ENCODE measurements at places on chromosomes 6 and 20. TPM values are rescaled to one million over a fixed set of nuclear protein-coding genes. Genes with fewer than 3 reads are reported as not detected.

GRCh38 chr6:8110117-8110721 lies 7.9 kb upstream of the EEF1E1 start:
- DNase-seq, result no peak

GRCh38 chr6:37105148-37106050 lies 64.6 kb upstream of the PIM1 start:
- H3K36me3 ChIP-seq, result no peaks in the 10 kb centered on the region
- H3K27ac ChIP-seq, result peak overlapping the region; percentile 0
- DNase-seq, result no peak
- H3K4me1 ChIP-seq, result peaks cover 41% of the 10 kb centered on the region
- H3K27me3 ChIP-seq, result no peaks in the 10 kb centered on the region

GRCh38 chr6:21176197-21176596 lies 417.4 kb upstream of the SOX4 start:
- no peak overlapping the region for H3K27ac ChIP-seq
- H3K4me1 ChIP-seq, result no peaks in the 10 kb centered on the region
- H3K36me3 ChIP-seq, result peaks cover 22% of the 10 kb centered on the region
- no peak overlapping the region for H3K4me3 ChIP-seq
- DNase-seq, result no peak
- no peaks in the 10 kb centered on the region for H3K27me3 ChIP-seq

- no peak overlapping the region for H3K27ac ChIP-seq
- H3K27me3 ChIP-seq, result no peaks in the 10 kb centered on the region
- no peak overlapping the region for H3K4me3 ChIP-seq
- no peak for DNase-seq
- H3K4me1 ChIP-seq, result no peaks in the 10 kb centered on the region
Observed at GRCh38 chr20:10129749-10130148, 88.9 kb upstream of the SNAP25 start.

DNA sequence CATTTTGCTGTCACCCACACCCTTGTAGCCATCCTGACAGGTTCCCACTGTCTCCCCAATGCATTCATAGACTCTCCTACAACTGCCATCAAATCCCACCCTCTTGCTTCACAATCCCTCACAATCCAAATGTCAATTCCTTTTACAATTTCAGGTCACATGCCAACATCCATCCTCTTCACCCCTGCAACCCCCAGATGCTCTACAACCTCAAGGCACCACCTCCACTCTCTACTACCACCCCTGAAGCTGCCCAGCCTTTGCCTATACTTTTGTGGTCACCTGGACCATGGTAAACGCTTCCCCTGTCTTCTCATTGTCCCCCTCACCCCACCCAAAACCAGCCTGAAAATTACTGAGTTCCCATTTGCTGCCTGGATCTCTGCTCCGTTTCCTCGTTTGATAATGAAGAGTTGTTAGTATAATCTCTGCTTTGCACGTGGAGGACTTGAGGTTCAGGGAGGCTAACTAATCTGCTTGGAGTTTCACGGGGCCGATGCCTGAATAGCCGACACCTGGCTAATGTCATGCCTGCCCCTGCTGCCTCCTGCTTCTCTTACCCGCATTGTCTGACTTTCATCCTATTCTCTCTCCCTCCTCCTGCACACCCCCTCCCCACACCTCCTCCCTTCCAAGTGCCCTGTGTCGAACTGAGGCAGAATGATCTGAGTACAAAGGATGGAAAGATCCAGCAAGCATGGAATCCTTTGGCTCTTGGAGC lies 82.4 kb upstream of the TOX2 start:
- H3K36me3 ChIP-seq, result no peaks in the 10 kb centered on the region
- H3K27me3 ChIP-seq, result peaks cover 37% of the 10 kb centered on the region
- H3K4me3 ChIP-seq, result no peak overlapping the region
- peaks cover 2% of the 10 kb centered on the region for H3K4me1 ChIP-seq
- H3K27ac ChIP-seq, result no peak overlapping the region

DNA sequence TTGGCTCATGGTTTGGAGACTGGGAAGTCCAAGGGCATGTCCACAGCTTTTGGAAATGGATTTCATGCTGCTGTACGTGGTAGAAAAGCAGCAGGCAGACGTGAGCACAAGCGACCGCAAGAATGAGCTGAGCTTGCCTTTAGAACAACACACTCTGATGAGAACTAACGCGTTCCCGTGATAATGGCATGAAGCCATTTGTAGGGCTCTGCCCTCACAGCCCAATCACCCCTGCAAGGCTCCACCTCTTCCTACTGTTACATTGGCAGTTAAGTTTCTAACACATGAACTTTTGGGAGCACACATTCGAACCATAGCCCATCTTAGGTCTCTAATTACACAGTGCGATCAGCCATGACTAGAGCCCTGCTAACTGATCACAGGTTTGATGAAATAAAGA lies 107.5 kb upstream of the TMEM170B start:
- H3K4me1 ChIP-seq, result peaks cover 14% of the 10 kb centered on the region
- no peaks in the 10 kb centered on the region for H3K36me3 ChIP-seq
- no peak for DNase-seq
- no peaks in the 10 kb centered on the region for H3K27me3 ChIP-seq
- no peak overlapping the region for H3K27ac ChIP-seq

DNA sequence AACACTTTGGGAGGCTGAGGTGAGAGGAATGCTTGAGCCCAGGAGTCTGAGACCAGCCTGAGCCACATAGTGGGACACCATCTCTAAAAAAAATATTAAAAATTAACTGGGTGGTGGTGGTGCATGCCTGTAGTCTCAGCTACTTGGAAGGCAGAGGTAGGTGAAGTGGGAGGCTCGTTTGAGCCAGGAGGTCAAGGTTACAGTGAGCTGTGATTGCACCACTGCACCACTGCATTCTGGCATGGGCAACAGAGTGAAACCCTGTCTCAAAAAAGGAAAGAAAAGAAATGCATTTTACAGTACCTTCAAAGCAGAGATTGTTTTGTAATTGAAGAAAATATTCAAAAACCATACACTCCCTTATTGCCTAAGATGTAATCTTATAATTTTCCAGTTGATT lies 6.5 kb downstream of the OCSTAMP start:
- no peaks in the 10 kb centered on the region for H3K36me3 ChIP-seq
- H3K4me3 ChIP-seq, result no peak overlapping the region
- peaks cover 19% of the 10 kb centered on the region for H3K27me3 ChIP-seq
- no peak for DNase-seq

DNA sequence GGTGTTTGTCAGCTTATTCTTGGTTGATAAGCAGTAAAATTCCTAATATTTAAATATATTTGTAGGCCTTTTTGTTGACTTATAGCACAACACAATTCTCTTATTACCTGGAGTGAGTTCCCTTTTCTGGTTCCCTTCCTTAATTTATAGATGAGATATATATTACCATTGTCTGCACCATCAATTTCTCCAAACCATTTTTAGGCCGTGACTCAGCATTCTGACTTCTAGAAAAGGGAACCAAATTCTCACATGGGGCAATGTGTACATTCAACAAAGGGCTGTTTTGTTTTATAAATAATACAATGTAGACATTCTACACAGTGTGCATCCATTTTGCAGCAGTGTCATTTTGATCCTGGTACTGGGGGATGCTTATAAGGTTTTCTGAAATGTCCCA lies 52.8 kb downstream of the NCOA7 start:
- no peak overlapping the region for H3K27ac ChIP-seq
- no peaks in the 10 kb centered on the region for H3K27me3 ChIP-seq
- H3K4me1 ChIP-seq, result peaks cover 13% of the 10 kb centered on the region
- H3K4me3 ChIP-seq, result no peak overlapping the region

DNA sequence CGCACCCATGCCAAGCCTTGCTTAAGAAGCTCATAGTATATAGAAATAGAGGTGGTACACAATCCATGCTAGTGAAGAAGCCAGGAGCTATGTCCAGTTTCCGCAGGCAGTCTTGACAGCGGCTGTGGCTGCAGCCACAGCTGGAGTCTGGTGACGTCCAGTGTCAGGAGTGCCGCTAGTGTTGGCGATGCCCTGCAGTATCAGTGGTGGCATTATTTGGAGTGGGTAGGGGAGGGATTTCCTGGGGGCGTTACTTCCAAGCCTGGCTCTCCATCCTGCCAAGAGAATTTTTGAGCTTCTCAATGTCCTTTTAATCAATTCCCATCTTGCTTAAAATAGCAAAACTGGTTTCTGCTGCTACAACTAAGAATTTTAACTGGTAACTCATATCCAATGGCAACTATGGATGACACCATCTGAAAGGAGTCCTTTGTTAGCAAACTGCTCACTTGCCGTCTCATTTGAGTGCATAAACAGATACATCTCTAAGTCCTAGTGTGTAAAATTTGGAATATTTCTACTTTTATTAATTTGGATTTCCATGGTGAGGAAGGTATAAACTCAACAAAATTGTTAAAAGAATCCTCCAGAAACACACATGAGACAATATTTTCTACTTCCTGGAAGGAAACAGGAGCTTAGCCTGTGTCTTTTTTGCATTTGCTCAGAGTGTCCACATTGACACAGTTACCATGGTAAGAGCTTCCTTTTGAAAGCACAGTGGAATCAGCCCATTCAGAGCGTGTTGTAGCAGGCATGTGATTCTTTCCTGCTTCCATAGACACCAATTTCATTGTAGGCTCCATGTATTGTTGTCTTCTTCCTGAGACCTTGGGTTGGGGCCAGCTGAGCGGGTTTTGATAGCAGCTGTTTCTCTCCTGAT lies 44.6 kb upstream of the PXDC1 start:
- DNase-seq, result no peak
- no peaks in the 10 kb centered on the region for H3K4me1 ChIP-seq

DNA sequence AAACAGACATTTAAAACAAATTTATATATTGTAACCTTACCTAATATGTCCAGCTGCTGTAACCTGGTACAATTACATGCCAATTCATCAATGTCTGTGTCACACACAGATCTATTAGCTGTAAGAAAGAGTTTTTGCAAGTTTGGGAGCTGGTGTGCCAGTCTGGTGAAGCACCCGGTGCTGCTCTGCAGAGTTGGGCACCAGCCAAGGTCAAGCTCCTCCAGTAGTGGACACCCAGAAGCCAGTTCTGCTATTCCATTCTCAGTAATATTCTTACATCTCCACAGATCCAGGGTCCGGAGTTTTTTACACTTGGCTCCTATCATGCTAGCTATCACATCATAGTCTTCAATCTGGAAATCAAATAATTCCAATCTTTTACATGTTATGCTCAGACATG lies 41.0 kb downstream of the POU3F2 start:
- no peaks in the 10 kb centered on the region for H3K4me1 ChIP-seq
- H3K27ac ChIP-seq, result no peak overlapping the region
- no peak overlapping the region for H3K4me3 ChIP-seq
- peaks cover 51% of the 10 kb centered on the region for H3K36me3 ChIP-seq
- no peak for DNase-seq
- H3K27me3 ChIP-seq, result no peaks in the 10 kb centered on the region

GRCh38 chr6:115668781-115669180 lies 391.9 kb downstream of the FRK start:
- no peak overlapping the region for H3K4me3 ChIP-seq
- no peak for DNase-seq
- no peak overlapping the region for H3K27ac ChIP-seq
- no peaks in the 10 kb centered on the region for H3K4me1 ChIP-seq

DNA sequence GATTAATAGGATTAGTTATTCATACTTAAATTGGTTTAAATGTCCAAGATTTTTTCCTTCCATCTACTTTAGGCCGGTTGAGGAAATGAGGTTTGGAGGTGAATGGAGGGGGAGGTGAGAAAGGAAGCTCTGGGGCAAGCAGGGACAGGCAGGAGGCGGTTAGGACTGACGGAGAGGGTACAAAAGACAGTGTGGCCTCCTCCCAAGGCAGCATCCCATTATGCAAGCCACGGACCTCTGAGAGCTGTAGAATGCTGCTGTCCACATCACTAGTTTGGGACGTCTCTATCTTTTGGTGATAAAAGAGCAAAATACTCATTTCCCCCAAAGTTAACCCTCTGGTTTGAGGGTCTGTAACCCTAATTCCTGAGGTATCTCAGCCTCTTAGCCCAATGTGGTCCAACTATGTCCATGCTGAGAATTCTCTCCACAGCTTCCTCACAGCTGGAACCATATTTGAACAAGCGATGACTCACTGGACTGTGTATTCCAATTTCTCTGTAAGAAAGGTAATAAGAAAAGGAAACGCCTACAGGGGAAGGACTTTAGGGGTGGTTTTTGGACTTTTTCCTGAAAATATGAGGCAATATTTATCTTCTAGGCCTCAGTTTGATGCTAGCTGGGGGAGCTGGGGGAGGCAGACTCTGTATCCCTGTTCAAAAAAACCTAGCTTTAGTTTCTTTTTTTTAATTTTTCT lies 172.2 kb downstream of the TFAP2B start:
- DNase-seq, result no peak
- H3K27ac ChIP-seq, result no peak overlapping the region
- no peaks in the 10 kb centered on the region for H3K36me3 ChIP-seq
- no peaks in the 10 kb centered on the region for H3K4me1 ChIP-seq
- H3K27me3 ChIP-seq, result no peaks in the 10 kb centered on the region
- H3K4me3 ChIP-seq, result no peak overlapping the region

DNA sequence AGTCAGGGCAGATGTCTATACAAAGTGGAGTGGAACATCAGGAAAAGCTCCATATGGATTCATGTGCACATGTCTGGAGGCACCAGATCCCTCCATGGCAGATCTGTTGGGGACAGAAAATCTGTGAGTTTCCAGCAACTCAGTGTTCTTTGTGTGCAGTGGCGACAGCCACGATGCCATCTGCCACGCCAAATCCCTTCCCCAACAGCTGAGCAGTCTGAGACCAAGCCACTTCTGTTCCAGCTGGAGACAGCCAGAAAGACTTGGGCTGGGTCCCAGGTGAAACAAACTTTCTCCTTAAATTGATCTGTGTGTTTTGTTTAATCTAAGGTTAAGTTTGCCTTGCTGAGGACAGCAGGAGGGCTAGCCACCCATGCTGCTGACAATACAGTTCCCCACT lies 22.9 kb downstream of the FKBP1A start:
- peak overlapping the region; percentile 39 for H3K27ac ChIP-seq
- no peak for DNase-seq
- H3K36me3 ChIP-seq, result peaks cover 4% of the 10 kb centered on the region
- H3K4me3 ChIP-seq, result no peak overlapping the region
- H3K27me3 ChIP-seq, result no peaks in the 10 kb centered on the region

GRCh38 chr20:36061754-36062153 lies 92.8 kb upstream of the EPB41L1 start:
- no peak for DNase-seq
- no peaks in the 10 kb centered on the region for H3K27me3 ChIP-seq
- H3K36me3 ChIP-seq, result no peaks in the 10 kb centered on the region

DNA sequence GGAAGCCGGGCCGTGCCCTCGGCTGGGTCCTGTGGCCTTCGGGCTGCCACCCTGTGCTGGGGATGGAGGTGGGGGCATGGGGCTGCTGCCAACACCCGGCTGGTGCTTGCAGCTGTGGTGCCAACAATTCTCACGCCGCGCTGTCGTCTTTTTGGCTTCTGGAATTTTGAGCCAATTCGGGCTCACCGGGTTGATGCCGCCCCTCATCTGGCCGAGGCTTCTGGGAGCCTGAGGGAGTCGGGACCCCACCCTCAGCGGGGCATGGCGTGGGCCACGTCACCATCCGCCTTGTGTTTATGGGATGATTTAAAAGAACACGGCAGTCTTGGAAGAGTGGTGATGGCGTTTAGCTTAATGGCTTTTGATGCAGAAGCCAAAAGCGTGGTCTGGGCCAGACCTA lies 8.7 kb upstream of the NPBWR2 start:
- peak overlapping the region; percentile 84 for H3K27ac ChIP-seq
- DNase-seq, result no peak
- no peaks in the 10 kb centered on the region for H3K27me3 ChIP-seq
- H3K36me3 ChIP-seq, result no peaks in the 10 kb centered on the region
- peaks cover 9% of the 10 kb centered on the region for H3K4me1 ChIP-seq

The CDS2 gene
- 60.7 TPM for total RNA-seq

The HLA-DRA gene
- 75.0 TPM for total RNA-seq

The MATN4 gene
- total RNA-seq, result not detected

The HS3ST5 gene
- total RNA-seq, result not detected

The GJA1 gene
- not detected for total RNA-seq

The USP49 gene
- total RNA-seq, result 3.0 TPM
